Upper lobe of left lung (tissue), 6 donors: ENCODE measurements at places on chromosomes 1 and 21.

DNA sequence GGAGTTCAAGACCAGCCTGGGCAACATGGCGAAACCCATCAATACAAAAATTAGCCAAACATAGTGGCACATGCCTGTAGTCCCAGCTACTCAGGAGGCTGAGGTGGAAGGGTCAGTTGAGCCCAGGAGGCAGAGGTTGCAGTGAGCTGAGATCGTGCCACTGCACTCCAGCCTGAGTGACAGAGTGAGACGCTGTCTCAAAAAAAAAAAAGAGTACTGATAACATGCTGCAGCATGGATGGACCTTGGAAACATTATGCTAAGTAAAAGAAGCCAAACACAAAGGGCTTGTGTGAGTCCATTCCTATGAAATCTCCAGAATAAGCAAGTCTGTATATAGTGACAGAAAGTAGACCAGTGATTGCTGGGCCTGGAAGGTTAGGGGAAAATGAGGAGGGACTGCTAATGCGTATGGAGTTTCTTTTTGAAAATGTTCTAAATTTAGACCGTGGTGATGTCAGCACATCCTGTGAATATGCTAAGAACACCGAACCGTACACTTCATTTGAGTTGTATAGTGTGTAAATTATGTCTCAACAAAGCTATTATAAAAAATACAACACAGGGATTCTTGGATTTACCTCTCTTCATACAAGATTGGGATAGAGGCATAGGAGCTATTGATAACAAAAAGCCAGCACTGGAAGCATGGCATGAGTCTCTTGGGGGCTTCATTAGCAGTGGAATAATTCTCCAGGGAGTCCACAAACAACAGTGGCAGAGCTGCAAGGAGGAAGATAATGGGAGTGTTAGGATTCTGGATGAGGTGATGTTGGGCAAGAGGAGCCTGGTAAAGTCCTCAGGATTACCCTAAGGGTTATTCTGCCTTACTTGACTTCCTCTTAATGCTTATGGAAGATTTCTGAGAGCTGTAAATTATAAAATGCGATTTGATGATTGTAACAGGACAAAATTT is 73.5 kb downstream of the TTC3 start:
- DNase-seq: no peak

DNA sequence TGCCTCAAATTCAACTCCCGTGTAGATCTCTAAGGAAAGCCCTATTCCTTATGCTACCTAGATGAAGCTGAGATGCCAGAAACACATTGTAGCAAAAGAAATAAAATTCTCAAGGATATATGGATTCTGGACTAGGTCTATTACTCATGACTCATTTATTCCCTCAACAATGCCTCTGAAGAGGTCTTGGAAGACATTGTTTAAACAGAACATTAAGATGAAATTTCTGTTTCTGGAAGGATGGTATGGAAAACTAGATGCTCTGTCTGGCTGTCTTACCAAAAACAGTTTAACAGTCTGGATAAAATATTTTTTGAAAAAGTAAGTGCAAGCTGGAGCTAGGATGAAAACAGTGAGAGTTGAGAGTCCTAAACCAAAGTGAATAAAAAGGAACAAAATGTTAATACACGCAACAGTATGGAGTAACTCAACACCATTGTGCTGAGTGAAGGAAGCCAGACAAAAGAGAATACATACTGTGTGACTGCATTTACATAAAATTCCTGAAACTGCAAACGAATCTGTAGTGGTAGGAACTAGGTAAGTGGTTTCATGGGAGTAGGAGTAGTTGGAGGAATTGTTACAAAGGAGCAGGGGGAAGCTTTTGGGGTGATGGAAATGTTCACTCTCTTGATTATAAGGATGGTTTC is 59.3 kb upstream of the GNG12 start:
- DNase-seq: no peak

- DNase-seq: no peak
These were observed 98.8 kb downstream of the RABGAP1L start for GRCh38 chr1:174258148-174258550.

GRCh38 chr1:113813218-113813617 is 942 bp upstream of the RSBN1 start:
- no peak for DNase-seq

DNA sequence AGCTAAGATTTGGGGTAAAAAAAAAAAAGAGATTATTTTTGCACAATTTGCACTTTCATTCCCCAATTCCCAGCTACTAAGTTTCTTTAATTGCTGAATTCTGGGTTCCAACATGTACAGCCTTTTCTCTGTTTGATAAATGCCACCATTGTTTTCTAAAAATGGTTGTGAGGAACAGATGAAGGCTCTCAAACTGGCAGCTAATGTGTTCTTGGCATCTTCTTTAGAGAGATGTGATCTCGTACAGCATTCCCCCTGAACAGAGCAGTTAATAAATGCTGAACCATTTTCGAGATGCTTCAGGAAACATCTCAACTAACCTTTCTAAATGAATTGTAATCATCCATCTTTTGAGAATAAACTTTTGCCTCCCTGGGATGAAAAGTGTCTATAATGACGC is 107.9 kb upstream of the DYNLT5 start:
- DNase-seq: no peak

- DNase-seq: no peak
These were observed 100.1 kb downstream of the HLX start for GRCh38 chr1:220979371-220979770.

- no peak for DNase-seq
These were observed 9.1 kb downstream of the PTGFRN start for GRCh38 chr1:116918714-116919357.
